ENCODE measurements at places on chromosomes 12 and 14.

DNA sequence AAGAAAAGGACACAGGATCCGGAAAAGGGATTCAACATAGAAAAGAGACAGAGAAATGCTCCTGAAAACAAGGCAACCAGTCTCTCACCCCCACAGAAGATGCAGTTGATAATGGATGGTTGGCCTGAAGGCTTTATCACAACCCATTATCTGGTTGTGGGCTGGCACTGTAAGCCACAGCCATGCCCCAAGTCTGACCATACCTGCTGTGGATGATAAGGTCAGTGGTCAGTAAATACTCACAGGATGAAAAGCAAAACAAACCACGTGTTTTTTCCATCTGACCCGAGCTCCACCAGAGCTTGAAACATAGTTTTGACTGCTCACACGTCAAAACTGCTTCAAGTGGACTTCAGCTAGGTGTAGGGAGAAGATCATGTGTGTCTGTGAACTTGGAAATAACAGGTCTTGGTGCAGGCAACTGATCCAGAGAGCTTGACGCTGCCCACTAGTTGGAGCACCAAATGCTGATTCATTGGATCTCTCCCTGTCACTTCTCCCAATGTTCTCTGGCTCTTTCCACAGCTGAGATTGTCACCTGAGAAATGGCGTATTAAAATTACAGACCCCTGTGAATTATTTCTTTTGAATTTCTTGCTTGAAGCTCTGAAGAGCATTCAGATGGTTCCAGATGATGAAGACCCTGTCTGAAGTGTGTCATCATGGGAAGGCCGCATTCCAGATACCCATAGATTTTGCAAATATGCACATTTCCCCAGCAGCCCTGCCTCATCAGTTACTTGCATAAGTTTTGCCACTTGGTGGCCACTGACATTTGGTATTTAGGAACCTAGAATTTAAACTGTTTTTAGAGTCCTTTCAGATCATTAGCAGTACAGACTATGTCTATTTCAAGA is 8.5 kb downstream of the TMEM233 start:
- no peak for DNase-seq

DNA sequence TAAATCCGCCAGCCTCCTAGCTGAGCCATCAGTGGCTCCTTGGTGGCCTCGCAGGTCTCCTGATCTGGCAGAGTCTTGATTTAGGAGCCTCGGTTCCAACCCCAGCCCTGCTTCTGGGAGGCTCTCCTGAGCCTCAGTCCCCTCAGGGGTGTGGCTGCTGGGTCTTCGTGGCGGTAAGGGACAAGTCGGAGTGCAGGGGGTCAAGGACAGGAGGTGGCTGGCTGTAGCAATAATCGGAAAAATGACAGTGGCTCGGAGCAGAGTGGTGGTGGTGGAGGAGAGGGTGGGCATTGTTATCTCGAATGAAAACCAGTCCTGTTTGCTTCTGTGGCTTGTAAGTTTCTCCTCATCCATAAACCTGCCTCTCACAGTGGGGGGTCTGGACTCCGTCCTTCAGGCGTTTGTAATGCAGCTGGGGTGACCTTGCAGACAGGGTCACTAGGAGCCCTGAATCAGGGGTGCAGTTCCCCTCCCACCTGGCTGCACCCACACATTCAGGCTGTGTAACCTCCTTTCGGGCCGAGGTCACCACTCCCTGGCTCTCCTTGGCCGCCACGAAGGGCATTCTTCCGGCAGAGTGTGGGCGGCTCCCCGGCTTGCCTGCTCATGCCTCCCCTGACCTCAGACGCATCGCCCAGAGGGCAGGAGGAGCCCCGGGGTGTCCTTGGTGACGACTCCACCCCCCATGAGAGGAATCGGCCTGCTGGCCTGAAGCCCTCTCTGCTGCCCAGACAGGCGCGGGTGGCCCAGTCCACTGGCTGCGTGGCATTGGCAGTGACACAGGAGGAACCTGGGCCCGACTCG is 8.1 kb downstream of the BCL7A start:
- no peak for DNase-seq

- DNase-seq: no peak
Observed at GRCh38 chr12:54286042-54287030, 5.8 kb downstream of the HNRNPA1 start.

DNA sequence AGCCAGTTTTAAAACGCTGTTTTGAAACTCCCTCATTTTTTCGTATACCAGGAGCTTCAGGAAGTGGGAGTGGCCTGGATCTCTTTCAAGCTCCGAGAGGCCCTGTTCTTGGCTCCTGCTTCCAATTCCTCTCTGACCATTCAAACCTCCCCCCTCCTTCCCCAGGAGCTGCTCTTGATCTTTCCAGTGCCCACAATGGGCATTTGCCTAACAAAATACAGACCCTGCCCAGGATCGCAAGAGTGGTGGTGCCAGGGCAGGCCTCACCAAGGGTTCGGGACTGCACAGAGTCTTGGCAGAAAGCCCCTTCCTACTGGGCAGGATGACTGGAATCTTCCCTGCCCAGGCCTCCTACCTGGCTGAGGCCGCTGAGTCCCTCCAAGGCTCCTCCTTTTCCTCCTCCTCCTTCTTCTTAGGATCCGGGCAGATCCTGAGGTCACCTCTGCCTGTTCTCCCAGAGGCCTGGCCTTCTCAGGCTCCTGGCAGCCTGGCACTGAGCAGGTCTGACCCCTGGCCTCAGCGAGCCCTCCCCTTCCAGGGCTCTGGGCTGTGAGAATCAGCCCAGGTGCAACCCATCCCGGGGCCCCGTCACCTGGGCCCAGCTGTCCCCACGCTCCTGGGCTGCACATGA is 46.9 kb upstream of the NOS1 start:
- peak; percentile 19 for DNase-seq

DNA sequence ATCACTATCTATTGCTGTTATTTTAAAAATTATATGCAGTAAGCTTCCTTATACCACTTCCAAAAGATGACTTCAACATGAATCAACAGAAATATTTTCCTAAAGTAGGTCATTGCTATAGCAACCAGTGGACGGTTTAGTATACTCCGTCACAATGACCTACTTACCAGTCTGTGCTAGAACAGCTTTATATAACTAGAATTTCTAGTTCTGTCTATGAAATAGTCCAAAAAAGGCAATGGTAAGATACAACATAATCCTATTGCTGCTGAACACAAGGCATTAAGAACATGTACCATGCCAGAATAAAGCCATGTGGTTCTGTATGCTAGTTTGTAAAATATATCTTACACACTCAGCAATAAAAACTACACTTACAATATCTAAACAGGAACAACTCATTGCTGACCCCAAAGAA is 40.7 kb upstream of the MTERF2 start:
- DNase-seq: peak; percentile 93

DNA sequence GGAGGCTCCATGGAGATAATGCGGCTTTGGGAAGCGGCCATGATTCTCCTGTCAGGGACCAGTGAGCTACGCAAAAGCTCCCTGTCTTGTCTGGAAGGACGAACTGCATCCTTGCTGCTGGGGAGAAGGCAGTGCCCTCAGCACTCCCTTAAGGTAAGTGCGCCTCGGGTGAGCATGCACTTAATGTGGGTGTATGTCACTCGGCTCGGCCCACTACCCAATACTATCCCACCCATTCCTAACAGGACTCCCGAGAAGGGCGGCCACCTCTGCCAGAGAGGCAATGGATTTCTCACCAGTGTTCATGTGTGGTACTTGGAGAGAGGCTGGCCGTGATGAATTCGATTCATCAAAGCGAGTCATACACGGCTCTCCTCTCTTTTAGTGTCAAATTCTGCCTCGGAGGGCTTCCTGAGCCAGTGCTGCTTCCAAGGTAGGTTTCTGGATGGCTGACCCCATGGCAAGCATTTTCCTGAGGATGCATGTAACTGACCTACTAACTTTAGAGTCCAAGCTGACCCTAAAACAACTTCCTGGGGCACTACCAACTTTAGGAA is 151.7 kb upstream of the RTL1 start:
- DNase-seq: no peak

DNA sequence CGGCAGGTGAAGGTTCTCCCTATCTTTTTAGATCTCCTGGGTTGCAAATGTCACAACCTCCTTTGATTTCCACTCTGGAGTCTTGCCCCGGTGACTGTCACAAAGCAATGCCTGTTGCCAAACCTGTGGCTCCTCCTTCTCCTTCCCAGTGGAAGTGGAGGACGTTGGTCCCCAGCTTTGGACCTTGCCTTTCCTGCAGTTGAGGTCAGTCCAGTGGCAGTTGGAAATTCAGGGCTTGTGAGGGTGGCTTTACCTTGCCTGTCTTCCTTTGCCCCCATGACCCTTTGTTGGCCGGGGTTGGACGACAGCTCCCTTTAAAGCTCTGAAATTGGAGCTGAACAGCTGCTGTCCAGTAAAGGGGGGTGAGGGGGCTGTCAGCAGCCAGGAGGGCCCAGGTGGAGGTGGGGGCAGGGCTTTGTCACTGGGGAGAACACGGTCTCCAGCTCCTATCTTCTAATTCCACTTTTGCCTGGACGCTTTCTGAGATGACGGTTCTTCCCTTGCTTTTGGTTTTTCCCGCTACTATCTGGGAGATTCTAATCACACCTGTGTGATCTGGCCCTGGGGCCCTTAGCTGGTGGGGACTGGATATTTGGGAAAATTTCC is 4.1 kb downstream of the TEAD4 start:
- no peak for DNase-seq

DNA sequence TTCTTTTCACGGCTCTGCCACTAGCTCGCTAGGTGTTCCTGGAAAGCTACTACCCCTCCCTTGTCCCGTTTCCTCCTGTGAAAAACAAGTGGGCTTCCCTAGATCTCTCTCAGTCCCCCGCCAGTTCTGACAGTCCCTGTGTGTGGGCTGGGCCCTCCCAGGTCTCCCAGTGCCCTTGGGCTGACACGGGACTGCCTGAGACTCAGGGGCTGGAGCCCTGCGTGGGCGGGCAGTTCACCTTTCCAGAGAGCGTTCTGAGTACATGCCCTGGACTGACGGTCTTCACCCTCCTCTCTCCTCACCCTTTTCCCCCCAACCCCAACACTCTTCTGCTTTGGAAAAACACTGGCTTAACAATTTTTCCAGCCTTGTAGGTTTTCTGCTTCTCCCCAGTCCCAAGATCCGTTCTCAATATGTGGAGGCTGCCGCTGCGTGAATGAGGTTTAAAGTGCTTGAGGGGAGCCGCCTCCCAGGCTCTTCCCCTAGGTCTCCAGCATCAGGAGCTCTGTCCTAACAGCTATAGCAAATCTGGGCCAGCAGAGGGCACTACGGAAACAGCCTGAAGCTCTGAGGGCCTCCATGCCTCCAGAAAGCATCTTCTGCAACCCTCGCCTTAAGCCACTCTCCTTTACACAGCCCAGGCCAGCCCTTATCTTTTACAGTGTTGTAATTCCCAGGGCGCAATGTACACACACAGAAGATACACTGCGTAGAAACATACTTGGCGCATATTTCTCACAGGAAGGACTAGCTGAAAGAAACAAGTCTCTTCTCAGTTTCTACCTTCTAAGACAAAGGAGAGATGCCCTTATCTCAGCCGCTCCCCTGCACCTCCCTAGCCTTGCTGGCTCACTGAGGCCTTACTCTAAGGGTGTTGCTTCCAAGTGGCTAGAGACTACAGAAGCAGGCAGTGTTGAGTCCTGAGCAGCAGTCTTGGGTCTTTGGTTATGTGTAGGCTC is 10.4 kb upstream of the DCD start:
- no peak for DNase-seq

GRCh38 chr12:130948136-130948535 is 5.6 kb upstream of the ADGRD1 start:
- no peak for DNase-seq

- DNase-seq: no peak
Observed at GRCh38 chr12:15270591-15270990, 49.4 kb upstream of the RERG start.

DNA sequence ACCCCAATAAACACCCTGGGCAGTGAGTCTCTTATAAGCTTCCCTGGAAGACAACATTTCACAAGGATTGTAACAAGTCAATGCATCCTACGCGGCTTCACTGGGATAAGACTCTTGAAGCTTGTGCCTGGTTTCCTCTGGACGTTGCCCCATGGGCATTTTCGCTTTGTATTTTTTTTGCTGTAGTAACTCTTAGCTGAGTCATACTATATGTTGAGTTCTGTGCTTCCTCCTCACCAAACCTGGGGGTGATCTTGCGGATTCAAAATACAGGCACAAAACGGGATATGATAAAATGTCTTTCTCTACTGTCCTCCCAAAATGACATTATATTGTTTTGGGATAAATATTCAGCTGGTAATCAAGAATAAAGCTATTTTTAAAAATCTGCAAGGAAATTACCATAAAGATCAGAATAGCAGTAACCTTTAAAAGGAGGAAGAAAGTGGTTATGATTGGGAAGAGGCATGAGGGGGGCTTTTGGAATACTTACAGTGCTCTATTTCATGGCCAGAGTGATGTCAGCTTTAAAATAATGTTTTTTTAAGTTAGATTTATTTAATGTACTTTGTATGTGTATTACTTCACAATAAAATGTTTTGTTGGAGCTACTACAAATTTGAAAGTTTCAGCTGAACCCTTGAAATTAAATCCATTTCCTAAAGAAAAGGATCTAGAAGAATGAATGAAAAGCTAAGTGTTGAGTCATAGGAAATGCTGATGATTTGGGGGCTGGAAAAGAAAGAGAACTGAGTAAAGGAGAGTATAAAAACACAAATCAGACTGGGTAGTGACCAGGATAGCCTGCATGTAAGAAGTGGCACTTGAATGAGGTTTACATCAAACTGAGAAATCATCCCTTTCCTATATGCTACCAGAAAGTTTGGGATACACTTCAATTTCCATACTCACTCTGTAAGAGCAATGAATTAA is 14.7 kb downstream of the BTBD7 start:
- DNase-seq: no peak

DNA sequence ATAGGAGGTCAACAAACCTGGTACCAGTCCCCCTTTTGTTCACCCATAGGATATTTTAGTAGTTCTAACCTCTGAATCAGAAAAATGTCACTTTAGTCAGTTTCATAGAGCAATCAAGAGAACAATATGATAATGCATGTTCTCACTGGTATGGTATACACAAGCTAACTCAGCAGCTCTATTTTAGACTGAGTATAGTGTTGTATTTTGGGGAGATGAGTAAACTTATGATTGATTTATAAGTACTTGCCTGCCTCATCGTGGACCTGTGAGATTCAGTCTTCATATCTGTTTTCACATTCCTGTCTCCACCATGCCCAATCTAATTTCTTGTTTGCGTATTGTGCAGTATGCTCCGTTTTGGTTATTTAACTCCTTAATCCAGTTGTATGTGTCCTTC is 20.9 kb downstream of the COX16 start:
- no peak for DNase-seq

- no peak for DNase-seq
Observed at GRCh38 chr12:96143392-96143791, 50.8 kb upstream of the ELK3 start.

DNA sequence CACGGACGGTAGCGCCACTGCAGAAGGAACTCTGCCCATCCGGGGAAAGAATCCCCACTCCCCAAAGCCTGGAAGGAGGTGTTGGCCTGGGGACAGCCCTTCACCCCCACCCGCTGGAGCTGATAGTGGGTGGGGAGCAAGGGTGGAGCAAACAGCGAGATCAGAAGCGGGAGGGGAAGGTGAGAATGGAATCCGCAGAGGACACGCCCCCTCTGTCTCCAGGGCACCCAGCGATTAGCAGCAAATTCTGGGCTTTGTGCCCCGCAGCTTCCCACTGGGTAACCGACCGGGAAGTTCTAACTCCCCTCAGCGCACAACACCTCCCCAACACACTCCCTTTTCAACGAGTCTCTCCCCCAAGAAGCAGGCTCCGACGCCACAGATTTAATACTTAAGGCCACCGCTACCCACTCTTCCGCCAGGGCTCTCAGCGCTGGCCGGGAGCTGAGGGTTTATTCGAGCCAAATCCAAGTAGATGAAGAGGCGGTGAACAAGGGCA is 1.4 kb downstream of the SLC25A29 start:
- DNase-seq: no peak
